ENCODE measurements at places on chromosomes 5 and 9.

DNA sequence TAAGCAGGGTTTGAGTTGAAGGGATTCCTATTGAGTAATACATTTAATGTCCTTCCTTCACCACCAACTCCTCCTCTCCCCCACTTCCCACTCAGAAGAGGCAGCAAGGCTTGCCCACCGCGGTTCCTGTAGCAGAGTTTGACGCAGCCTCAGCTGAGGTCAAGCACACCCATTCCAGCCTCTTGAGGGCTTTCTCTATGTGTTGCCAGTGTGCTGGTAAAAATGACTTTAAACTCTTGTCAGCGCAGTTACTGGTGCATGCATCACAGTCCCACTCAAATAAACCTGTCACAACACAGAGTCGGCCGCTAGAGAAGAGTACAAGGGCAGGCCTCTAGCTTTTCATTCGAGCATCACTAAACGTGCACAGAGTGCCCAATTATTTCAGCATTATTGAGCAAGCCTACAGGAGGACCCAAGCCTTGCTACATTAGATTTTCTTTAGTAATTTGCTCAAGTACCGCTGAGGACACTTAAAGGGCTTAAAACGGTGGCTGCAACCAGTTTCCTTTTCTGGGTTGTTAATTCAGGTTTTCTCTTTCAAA lies 79.6 kb downstream of the TLE4 start:
- no peak for DNase-seq

GRCh38 chr5:135600971-135601381 lies 22.2 kb upstream of the CXCL14 start:
- DNase-seq, result no peak

DNA sequence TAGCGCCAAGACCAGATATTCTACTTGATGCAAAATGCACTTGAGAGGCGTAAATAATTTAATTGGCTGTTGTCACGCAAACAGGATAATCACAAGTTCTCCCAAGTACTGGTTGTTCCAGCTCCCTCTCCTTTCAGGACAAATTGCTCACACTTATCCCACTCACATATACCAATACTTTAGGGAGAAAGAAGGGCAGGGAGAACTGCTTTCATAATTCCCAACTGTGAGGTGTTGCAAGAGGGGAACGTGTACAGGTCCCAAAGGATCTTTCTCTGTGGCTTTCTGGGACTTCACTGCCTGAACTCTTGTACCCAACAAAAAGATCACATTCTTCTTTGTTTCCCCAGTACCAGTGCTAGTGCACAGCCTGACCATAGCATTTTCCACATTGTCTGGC lies 21.5 kb upstream of the TGFBI start:
- DNase-seq, result no peak

- no peak for DNase-seq
Observed at GRCh38 chr9:126886034-126886822, 25.8 kb downstream of the ZBTB34 start.

All from CD4-positive, alpha-beta T cell treated with Interleukin-17A for 1 hour (primary cell).